Skin of body (tissue), 3 donors: ENCODE measurements at places on chromosomes 1 and 21.

DNA sequence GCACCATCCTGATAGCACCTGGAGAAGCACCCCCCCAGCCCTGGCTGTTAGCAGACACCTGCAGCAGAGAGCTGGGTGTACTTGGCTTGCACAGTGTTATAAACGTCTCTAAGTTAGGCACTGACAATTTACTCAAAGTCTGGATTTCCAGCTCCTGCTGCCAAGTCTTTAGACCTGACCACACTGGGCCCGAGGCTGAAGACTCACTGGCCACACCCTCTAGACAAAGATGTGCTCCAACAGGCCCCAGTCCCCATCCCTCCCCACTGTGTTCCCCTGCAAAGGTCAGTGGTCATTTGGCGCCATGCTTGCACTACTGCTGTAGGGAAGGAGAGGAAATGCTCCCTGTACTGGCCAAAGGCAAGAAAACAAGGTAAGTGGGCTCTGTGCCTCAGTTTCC lies 31.1 kb downstream of the PADI6 start:
- DNase-seq: no peak

- DNase-seq: no peak
These were observed 81.1 kb downstream of the CACHD1 start for GRCh38 chr1:64550946-64551605.

GRCh38 chr1:76267631-76268030 lies 193.1 kb downstream of the ST6GALNAC3 start:
- DNase-seq: no peak

GRCh38 chr1:54456361-54456760 lies 50.2 kb upstream of the SSBP3 start:
- DNase-seq: no peak

- no peak for DNase-seq
These were observed 140.3 kb upstream of the ERRFI1 start for GRCh38 chr1:8166406-8166805.

DNA sequence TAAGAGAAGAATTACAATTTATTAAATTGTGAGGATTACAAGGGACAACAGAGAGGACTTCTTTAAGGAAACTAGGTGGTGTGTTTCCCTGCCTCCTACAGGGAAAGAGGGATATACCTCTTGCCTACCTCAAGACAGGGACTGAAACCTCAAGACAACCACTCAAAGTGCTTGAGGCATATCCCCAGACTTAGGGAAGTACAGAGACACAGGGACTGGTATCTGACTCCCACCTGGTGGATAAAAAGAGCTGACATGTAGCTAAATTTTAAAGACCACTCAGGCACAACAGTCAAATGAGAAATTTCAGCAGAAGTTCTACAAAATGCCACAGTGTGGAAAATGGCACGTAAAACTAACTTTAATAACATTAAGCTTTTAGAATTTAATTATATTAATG lies 21.3 kb downstream of the DENND2C start:
- no peak for DNase-seq
